ENCODE measurements at places on chromosomes 6 and 20.
A peak's percentile ranks its signal among the peaks of the same experiment; 100 is the strongest.

DNA sequence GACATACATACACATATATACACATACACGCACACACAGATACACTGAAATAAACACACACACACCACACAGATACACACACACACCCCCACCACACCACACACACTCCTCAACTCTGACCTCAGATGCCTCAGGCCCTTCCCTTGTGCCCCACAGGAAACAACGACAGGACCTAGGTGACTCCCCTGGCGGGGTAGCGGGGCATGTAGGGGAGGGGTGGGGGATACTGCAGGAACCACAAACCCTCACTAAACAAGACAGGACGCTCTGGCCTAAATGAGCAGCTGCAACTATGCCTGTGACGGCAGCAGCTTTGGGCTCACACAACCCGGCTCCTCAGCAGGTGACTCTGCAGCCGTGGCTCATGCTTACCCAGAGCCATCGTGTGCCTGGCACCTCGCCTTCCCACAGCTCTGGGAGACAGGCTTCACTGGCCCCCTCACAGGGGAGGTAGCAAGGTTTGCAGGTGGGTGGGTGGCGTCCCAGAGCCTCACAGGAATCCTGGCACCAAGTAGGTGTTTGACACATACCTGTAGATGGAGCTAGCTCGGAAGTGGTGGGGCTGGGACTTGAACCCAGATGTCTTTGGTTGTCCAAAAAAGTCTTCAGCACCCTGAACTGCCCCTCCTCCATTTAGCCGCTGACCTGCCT lies 100.8 kb downstream of the GRM4 start:
- peak; percentile 33 for DNase-seq

DNA sequence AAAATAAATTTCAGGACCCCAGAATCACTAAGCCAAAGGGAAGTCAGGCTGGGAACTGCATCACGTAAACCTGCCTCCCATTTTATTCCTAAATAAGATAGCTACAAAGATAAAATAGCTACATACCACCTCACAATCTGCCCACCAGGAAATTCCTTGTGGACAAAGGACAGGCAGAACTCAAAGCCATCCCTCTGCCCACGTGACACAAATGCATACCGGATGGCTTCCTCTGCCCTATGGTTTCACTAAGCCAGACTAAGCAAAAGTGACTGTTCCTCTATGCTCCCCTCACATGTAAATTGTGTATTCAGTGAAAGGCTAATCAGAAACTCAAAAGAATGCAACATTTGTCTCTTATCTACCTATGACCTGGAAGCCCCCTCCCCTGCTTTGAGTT lies 15.0 kb downstream of the MBOAT1 start:
- no peak for DNase-seq

- peak; percentile 99 for DNase-seq
Measured at GRCh38 chr20:38962044-38962927, at the start of gene DHX35. Gene DHX35 (plus strand): TSS chr20:38962344. CDS start chr20:38962368, 24 bp downstream.

DNA sequence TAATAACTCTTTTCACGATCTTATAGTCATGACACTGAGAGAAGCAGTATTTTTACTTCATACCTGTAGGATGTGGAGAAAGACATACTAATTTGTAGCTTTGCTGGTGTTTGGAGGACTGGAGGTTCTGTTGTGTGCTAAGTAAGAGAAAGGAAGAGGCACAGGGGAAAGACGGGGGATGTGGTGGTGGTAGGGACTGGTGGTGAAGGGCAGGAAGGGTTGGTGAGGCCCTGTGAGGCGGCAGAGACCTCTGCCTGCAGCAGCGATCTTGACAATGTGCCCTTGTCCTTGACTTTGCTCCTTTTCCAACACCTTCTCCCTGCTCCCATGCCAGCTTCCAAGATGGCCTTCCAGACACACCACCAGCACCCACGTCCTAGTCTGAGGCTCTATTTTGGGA lies 32.6 kb upstream of the MPC1 start:
- DNase-seq, result no peak

GRCh38 chr6:106444777-106445507 lies 84.4 kb downstream of the CRYBG1 start:
- DNase-seq, result peak; percentile 59

- no peak for DNase-seq
Measured at GRCh38 chr6:110216140-110216539, 35.9 kb downstream of the CDC40 start.

- no peak for DNase-seq
Measured at GRCh38 chr6:145315982-145316600, 419.2 kb downstream of the EPM2A start.

DNA sequence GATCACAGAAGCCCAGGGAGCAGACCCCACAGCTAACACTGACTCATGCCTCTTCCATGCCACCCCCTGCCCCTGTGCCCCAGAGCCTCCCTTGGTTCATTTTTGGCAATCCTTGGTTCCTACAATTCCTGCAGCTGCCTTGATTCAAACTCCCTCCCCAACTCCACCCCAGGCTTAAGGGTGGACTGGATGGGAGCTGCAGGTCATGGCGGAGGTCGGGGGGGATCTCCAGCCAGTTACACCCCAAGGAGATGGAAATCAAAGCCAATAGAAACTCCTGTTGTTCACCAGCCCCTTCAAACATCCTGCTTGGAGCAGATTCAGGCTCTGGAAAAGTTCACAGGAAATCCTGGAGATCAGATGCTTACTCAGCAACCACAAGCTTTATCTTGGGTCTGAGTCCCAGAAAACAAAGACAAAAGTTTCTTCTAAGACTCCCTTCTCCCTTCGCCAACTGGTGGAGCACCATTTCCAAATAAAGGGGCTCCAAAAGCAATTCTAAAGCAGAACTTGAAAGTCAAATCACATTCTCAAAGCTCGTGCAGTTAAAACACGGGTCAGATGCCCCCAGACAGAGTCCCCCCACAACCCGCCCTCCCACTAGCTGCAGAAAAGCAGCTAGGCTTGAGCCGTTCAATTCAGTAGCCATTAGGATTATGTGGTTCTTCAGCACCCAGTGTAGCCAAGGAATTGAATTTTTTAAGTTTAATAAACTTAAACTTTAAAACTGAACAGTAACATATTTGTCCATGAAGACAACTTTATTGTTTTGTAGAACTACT lies 149.5 kb downstream of the ANKRD60 start:
- DNase-seq, result no peak

- DNase-seq, result no peak
Measured at GRCh38 chr20:60962367-60963045, 289.6 kb upstream of the CDH4 start.

DNA sequence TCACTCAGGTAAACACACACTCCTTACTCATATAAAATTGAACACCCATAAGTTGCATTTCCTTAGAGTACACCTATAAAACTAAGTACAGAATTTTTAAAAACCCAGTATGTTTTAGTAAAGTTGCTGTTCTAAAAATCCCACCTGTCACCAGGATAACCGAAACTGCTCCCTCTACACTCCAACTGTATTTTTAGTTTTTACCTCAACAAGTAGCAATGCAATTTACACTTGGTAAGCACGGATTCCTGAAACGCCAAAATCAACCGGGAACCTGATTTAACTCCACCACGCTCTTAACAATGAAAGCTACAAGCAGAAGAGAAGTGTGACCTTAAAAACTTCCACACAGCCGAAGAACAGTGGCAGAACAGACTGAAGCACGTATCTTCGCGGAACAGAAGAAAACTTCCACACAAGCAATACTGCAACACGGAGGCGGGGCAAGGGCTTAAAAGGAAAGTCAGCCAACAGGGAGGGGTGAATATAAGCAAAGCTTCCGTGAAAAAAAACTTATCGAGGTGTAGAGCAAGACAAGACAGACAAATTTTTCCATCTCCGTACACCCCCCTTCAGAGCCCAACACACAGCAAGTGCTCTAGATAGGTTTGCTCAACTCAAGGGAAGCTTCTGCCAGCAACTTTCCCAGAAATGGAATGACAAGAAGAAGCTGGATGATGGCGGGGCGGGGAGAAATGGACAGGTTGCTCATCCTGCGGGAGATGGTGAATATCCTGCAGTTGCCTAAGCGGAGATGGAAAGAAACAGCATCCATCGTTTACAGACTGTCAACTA lies 1.4 kb downstream of the STAU1 start:
- peak; percentile 82 for DNase-seq

DNA sequence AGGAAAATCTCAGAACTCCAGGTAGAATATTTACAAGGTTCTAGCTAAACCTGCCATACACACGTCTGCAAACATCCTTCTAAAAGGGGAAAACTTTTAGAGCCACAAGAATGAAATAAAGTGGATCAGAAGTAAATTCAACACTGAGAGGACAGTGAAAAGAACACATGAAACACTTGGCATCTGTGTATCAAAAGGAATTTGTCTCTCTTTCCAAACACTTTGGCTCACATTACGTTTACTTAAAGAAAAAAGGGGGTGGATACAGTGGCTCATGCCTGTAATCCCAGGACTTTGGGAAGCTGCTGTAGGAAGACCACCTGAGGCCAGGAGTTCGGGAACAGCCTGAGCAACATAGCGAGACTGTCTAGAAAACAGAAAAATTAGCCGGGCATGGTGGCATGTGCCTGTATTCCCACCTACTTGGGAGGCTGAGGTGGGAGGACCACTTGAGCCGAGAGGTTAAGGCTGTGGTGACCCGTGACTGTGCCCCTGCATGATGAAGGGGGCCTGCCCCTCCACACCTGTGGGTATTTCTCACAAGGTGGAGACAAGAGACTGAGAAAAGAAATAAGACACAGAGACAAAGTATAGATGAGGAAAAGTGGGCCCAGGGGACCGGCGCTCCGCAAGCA lies 35.4 kb downstream of the NINL start:
- DNase-seq, result no peak

GRCh38 chr6:69888482-69889233 lies 22.3 kb downstream of the COL19A1 start:
- DNase-seq, result no peak

- DNase-seq, result no peak
Measured at GRCh38 chr20:38674092-38674764, 50.1 kb upstream of the SLC32A1 start.

DNA sequence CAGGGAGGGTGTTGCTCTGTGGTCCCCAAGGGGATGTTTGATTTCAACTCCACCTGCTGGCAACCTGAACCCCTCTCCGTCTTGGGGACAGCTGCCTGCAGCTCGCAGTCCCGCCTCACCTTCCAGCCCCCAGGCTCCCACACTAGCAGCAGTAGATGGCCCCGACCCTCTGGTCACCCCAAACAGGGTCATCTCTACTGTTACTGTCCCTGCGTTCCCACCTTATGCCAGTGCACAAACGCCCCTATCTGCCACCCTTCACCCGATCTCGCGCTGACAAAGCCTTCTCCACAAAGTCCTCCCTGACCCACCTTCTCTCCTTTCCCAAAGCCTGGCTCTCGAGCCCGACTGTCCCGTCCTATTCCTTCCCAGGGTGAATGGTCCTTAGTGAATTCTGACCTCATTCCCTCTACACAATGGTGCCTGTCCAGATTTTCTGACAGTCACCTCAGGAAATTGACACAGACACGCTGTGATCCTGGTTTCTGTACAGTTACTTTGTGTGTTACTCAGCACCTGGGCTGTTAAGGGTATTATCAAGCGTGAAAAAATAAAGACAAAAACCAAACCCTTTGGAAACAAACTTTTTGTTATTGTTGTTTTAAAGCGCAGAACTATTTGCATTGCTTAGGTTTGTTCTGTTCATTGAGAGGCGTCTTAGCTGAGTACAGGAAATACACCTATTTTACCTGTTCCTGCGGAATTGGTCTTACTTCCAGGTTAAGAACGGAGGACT lies 728 bp downstream of the FUT9 start:
- DNase-seq, result no peak

- DNase-seq, result no peak
Measured at GRCh38 chr6:142937986-142938385, 7.0 kb downstream of the HIVEP2 start.

- DNase-seq, result no peak
Measured at GRCh38 chr6:111791415-111791814, 81.8 kb downstream of the FYN start.

- no peak for DNase-seq
Measured at GRCh38 chr6:145045582-145045981, 689.7 kb downstream of the EPM2A start.

- no peak for DNase-seq
Measured at GRCh38 chr20:56460459-56460858, 8.0 kb upstream of the RTF2 start.

GRCh38 chr6:117550618-117551242 lies 51.6 kb downstream of the GOPC start:
- DNase-seq, result no peak

- DNase-seq, result no peak
Measured at GRCh38 chr6:129657483-129657882, 52.5 kb downstream of the ARHGAP18 start.

GRCh38 chr6:52333840-52334200 lies 28.1 kb upstream of the PAQR8 start:
- DNase-seq, result peak; percentile 56

DNA sequence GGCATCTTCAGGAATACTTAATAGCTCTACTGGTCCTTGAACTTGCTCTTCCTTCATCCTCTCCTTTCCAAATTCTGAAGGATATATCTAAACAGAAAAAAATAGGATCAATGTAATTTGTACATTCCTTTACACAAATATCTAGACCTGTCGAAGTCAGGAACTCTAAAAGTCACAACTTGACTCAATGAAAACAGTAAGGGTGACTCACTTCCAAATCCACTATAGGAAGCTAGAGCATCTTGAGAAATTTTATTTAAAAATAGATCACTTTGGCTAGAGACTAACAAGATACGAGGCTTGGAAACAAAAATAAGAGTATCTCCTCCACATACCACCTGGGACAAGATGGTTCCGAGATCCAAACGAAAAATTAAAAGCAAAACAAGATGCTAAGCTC lies 12.2 kb downstream of the ESF1 start:
- no peak for DNase-seq

DNA sequence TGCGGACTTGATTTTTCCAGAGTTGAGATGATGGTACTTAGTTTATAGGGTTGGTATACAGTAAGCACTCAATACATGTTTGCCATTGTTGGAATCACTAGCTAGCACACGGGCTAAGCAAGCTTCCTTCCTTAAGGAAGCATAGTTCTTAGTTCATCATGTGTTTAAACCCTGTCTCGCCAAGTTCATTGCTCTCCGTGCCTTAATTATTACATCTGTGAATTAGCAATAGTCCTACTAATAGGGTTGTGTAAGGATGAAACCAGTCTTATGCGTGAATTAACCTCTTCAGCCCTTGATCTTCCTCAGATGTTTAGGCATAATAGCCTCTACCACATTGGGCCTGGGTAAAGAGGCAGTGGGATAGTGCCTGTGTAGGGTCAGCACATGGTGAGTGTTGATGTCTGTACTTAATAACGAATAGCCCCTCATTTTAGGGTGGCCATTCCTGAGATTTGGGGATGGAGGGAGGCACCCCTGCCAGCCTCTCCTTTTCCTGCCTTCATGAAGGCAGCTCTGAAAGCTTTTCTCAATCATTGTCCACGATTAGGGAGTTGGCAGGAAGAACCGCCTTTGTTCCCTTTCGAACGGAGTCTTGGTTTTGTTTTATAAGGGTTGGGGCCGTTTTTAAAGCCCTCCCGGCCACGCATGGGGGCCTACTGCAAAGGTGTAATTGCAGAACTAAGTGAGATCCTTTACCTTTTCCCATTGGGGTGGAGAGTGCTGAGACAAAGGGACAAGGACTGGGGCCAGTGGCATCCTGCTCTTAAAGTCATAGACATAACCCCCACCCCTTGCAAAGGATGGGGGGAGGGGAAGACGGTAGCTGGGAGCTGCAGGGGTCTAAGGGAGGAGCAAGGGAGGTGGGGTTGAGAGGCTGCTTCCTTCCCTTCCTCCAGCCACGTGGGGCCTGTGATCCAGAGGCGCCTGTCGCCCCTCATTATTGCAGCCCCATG lies 2.1 kb downstream of the DNMT3B start:
- DNase-seq, result no peak

Measured in RPMI8226 (cell line).